Airway epithelial cell (primary cell): ENCODE measurements at places on chromosomes 2 and 18. TPM values are rescaled to one million over a fixed set of nuclear protein-coding genes. Genes with fewer than 3 reads are reported as not detected.

The CERKL gene
- not detected in 2 replicates for total RNA-seq

The CRYGC gene
- not detected in 2 replicates for total RNA-seq

The RESP18 gene
- total RNA-seq, result not detected in 2 replicates

The MRO gene
- not detected in 2 replicates for total RNA-seq

The CNTNAP5 gene
- total RNA-seq, result not detected in 2 replicates

The VAMP8 gene
- total RNA-seq, result 140 and 150 TPM in 2 replicates

The POMC gene
- 0.85 and 0.88 TPM in 2 replicates for total RNA-seq

The PREPL gene
- 24.4 and 29.5 TPM in 2 replicates for total RNA-seq

The SNORC gene
- total RNA-seq, result 0.88 and 1.4 TPM in 2 replicates

The ALK gene
- not detected in 2 replicates for total RNA-seq

The LYPD1 gene
- total RNA-seq, result not detected in 2 replicates

The UGT1A4 gene
- 0.33 TPM in 1 of 2 replicates, not detected in the other for total RNA-seq

The CFC1 gene
- not detected in 2 replicates for total RNA-seq

The ANKRD30B gene
- not detected in 2 replicates for total RNA-seq

The RAX gene
- total RNA-seq, result not detected in 2 replicates

The NEUROD1 gene
- not detected in 2 replicates for total RNA-seq

The MOGAT1 gene
- not detected in 2 replicates for total RNA-seq

The SRBD1 gene
- total RNA-seq, result 9.7 and 10.7 TPM in 2 replicates

The SRD5A2 gene
- total RNA-seq, result not detected in 2 replicates

The SPP2 gene
- total RNA-seq, result not detected in 2 replicates

The UGT1A3 gene
- total RNA-seq, result 0.35 TPM in 1 of 2 replicates, not detected in the other

The KCNK3 gene
- not detected in 2 replicates for total RNA-seq

The SERPINB11 gene
- 0.05 and 0.35 TPM in 2 replicates for total RNA-seq

The DCDC2C gene
- not detected in 2 replicates for total RNA-seq

The ABCG5 gene
- not detected in 2 replicates for total RNA-seq

The EPB41L3 gene
- 1.6 and 5.8 TPM in 2 replicates for total RNA-seq

The GTF2A1L gene
- total RNA-seq, result not detected in 2 replicates

The WNT10A gene
- total RNA-seq, result 13.2 and 16.2 TPM in 2 replicates

The GNAL gene
- total RNA-seq, result 4.5 and 5.1 TPM in 2 replicates

The PRSS56 gene
- not detected in 2 replicates for total RNA-seq

The PLEKHH2 gene
- 1.1 and 2.5 TPM in 2 replicates for total RNA-seq

The LBH gene
- 3.9 and 13.3 TPM in 2 replicates for total RNA-seq

The C2orf80 gene
- total RNA-seq, result not detected in 2 replicates

The GALNT13 gene
- not detected in 2 replicates for total RNA-seq

The SALL3 gene
- not detected in 2 replicates for total RNA-seq

The CASP10 gene
- 3.8 and 5.6 TPM in 2 replicates for total RNA-seq

The RIT2 gene
- not detected in 2 replicates for total RNA-seq

The BARD1 gene
- 11.6 and 14.6 TPM in 2 replicates for total RNA-seq

The BCL2L11 gene
- 3.5 and 4.4 TPM in 2 replicates for total RNA-seq

The SLC38A11 gene
- total RNA-seq, result not detected in 2 replicates

The TMEM18 gene
- 9.4 and 19.0 TPM in 2 replicates for total RNA-seq

The C1GALT1C1L gene
- 0.21 and 2.2 TPM in 2 replicates for total RNA-seq

The SNTG2 gene
- not detected in 2 replicates for total RNA-seq

The USP40 gene
- 20.6 and 22.6 TPM in 2 replicates for total RNA-seq
